ENCODE measurements at places on chromosomes 1 and 21.
A peak's percentile ranks its signal among the peaks of the same experiment; 100 is the strongest.

- peak; percentile 94 for DNase-seq
These were observed 3.6 kb upstream of the SETDB1 start for GRCh38 chr1:150922519-150922975.

DNA sequence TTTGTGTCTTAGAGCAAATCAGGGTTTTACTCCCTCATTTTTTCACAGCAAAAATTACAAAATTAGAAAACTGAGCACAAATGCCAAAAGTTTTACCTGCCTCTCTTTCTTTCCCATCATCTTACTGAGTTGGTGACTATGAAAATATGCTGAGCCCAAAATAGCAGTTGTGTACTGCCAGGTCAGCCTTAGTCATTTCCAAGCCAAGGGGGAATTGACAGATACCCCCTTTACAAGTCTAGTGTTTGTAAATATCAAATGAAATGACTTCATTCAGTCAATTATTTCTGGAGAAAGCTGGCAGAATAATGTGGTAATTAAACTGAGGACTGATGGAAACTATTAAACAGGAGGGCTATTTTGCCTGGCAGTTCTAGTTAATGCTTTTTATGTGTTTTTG, 11.4 kb upstream of the GORAB start:
- DNase-seq, result peak; percentile 73

DNA sequence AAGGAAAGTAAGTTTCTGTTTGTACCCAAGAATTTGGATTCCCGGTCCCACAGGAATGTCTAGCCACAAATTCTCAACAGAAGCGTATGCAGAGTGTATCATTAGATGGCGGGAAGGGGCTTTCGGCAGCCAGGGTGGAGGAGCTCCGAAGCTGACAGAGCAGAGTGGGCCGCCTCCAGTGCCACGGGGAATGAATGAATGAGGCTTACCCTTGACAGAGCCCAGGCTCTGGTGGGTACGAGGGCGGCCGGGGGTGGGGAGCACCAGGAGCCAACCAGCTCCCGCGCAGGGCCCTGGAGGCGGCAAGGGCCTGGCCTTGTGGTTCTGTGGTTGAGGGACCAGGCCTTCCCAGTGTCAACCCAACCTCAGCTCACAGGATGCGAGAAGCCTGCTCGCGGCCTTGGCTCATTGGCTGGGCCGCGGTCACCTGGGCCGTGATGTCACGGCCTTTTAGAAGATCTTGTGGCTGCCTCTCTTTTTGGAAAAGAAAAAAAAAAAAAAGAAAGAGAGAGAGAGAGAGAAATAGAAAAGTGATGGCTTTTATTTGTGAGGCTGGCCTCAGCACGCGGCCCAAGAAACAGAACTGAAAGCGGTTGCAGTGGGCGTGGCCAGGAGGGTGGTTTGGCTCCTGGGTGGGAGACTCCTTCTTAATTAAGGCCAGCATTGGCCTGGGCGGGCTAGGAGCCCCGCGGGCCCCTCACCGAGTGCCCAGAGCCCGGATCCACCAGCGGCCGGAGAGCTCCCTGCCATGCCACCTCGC, 34.9 kb upstream of the RUNX3 start:
- DNase-seq, result no peak

DNA sequence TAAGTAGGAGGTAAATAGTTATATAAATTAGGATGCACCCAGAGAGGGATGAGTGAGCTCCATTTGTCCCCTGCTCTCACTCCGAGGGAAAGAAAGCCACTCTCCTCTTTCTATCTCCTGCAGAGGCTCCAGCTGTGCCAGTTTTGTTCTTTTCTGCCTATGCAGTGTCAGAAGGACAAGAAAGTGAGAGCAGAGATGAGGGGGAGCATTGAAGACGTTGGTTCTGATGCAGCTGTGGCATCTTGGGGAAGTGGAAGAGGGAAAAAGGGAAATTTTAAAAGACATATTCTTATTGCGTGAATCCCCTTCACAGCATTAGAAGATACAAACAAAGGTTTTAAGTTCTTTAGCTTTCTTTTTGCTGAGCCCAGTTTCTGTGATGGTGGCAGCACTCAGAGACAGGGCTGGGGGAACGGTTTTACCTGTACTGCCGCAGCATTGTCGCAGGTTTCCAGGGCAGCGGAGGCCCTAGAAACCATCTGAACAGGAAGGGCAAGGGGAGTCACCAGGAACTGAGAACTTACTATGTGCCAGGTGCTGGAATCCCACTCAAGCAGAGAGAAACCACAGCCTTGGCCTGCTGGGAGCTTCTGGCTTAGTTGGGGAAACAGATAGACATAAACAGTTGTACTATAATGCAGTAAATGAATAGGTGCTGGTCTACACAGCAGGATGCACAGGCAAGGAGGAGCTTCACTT, 44.9 kb upstream of the USP24 start:
- DNase-seq, result no peak

- DNase-seq, result no peak
These were observed 36.7 kb upstream of the MTF2 start for GRCh38 chr1:93042187-93043056.

DNA sequence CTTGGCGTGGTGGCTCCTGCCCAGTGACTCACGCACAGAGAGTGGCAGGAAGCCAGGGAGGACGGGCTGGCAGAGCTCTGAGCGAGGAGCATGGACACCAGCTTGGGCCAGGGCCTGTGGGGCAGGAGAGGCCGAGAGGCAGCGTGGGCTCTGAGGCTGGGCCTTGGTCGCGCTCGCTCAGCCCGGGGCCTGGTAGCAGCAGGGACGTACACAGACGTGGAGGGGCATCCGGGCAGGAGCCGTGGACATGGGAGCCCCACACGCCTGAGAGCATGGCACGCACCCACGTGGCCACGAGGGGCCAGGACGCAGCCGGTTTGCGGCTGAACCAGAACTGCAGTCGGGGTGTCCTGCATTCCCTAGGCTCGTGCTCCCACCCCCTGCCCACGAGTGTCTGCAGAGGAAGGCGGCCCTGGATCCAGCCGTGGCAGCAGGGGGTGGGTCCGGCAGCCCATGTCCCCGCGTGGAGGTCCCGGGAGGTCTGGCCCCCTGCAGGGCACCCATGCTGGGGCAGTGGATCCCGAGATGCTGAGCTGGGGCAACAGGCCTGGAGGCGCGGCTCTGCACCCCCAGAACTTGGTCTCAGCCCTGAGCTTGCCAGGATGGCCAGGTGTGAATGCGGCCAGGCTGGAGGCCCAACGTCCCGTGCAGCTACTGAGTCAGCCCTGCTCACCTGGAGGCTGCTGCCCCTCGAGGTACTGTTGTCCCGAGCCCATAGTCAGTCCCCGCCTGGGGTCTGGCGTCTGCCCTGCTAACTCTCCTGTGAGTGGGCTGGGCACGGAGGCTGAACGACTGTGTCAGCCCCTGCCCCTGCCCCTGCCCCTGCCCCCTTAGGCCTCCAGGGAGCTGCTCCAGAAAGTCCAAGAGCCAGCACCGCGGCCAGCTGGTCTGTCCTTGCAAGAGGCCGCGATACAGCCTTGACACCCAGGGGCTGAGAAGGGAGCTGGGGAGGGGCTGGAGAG, 61.6 kb downstream of the SLX9 start:
- peak; percentile 70 for DNase-seq

GRCh38 chr1:217072926-217073325, 349.7 kb upstream of the ESRRG start:
- no peak for DNase-seq

GRCh38 chr1:38997034-38997900, 6.2 kb downstream of the AKIRIN1 start:
- no peak for DNase-seq

DNA sequence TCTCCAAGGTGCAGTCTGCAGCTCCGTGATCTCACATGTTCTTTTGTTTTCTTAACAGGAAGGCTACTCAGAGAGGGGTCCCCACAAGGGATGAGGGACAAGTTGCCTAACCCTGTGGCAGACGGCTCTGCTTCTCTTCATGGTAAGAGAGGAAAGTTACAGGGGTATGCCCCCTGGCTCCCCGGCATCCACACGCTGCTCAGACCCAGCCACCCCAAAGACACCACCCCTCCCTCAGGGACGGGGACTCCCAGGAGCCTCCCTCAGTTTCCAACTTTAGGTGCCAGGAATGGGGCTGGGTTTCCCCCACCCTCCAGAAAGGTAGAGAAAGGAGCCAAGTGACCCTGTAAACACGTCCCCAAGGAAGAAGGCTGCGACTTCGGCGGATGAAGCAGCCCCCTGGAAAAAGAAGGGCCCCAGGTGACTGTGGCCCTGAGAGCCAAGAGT, 19.7 kb downstream of the OPTC start:
- no peak for DNase-seq

DNA sequence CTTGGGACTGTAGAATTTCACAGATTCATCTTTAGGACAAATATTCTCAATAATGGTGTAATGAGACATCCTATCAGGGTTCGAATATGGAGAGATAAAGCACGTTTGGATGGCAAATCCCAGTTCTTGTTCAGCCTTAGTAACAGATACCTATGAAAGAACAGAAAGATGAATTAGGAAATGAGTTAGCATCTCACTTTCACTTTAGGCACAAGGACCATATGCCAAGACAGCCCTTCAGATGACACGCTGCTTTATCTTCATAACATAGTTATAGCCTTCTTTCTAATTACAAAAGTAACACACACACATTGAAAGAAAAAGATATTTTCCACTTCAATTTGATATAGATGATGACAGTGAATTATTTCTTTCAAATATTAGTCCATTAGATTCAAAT, 173.6 kb downstream of the TGFBR3 start:
- no peak for DNase-seq

DNA sequence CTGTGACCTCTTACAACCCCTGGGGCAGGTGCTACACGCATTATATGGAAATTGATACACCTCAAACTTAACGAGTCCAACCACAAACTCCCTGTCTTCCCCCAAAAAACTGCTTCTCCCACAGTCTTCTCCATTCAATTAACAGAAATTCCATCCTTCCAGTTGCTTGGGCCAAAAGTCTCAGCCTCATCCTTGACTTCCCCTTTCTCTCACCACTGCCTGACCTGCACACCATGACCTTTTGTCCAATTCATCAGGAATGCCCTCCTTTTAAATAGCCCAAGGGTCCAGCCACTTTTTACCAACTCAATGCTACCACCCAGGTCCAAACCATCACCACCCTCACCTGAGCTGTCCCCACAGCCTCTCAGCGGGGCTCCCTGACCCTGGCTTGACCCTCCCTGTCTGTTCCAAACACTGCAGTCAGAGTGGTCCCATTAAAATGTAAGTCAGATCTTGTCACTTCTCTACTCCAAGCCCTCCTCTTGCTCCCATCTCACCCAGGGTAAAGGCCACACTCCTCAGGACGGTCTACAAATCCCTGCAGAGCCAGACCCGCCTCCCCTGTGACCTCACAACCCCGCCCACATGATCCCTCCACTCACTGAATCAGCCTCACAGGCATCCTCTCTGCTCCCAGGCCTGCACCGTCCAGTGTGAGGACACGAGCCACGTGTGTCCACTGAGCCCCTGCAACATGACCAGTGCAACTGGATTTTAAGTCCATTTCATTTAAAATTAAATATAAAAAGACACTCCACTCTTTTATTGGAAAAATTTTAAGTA, 18.5 kb downstream of the KCNN3 start:
- DNase-seq, result no peak

- peak; percentile 29 for DNase-seq
These were observed 157.9 kb upstream of the NRIP1 start for GRCh38 chr21:15222707-15223106.

Measured in fibroblast of mammary gland (primary cell).